SW 1271 (cell line): ENCODE measurements at places on chromosomes 7 and 10.

- DNase-seq, result no peak
Observed at GRCh38 chr10:35396560-35397434, 60.5 kb downstream of the CCNY start.

DNA sequence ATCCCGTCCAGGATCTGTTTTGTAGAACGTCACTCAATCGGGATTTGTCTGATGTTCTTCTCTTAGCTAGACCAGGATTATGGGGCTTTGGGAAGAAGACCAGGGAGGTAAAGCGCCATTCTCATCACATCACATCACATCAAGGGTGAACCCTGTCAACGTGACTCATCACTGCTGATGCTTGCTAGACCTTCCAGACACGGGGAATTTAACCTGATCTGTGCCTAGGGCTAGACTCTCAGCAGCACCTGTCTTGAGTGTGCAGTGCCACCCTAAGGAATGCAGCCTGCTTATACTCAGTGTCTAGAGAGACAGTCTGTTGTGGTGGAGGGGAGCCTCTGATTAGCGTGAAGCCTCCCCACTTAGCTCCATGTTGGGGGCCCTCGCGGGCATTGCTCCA lies 678.6 kb upstream of the FOXK1 start:
- no peak for DNase-seq

DNA sequence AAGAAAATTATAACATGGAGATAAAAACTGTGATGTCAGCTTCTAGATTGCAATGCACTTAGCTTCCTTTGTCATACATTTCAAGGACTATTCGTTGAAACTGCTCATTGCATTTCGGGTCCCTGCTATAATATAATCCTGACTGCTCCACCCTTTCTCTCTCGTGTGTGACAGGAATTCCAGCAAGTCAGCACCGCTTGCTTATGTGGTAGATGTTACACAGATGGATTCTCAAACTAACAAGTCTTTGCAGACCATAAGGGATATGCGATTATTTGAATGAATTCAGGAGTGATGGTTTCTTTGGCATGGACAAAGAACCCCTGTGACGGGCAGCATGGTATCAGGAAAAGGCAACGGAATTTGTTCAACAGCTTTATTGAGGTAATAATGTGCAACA lies 184.0 kb downstream of the GRID1 start:
- DNase-seq, result no peak

- no peak for DNase-seq
Observed at GRCh38 chr7:2728316-2729030, 40.5 kb downstream of the AMZ1 start.

GRCh38 chr10:33749790-33750189 lies 415.3 kb upstream of the NRP1 start:
- DNase-seq, result no peak

- DNase-seq, result no peak
Observed at GRCh38 chr10:9577746-9578145, 1439.9 kb upstream of the CELF2 start.

DNA sequence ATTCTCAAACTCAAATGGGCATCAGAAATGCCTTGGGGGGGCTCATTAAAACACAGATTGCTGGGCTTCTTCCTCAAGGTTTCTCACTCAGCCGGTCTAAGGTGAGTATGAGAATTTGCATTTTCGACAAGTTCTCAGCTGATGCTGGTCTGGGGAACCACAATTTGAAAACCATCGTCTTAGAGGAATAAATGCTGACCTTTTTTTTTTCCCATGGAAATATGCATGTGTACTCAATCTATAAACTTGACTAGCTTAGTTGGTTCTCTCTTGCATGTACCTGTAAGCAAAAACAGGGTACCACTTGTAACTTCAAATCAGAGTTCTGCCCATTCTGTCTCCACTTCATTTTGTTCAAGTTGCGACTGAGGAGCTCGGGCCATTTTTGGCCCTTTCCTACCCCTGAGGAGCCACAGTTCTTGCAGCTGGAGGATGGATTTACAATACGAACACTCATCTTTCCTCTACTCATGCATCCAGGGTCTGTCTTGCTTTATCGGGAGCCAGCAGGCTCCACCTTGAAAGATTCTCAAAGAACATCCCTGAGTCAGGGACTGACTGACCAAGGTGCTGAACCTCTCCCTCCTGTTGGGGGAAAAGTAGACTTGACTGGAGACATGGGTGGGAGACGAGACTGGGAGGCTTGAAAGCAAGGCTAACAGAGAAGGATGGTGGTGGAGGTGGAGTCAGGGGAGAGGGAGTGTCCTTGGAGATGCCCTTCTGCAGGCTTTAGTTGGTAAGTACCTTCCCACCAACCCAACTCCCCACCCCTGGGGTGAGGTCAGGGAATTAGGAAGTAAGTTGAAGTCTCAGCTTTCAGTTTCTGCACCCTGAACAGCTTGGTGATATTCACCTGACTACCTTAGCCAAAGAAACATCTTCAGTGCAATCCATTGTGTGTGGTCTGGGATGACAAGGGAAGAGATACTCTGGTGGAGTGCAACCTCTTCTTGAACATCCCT lies 3.7 kb upstream of the MAPK8 start:
- no peak for DNase-seq

- no peak for DNase-seq
Observed at GRCh38 chr10:110392868-110393740, 88.4 kb upstream of the SMNDC1 start.

- DNase-seq, result no peak
Observed at GRCh38 chr10:87651801-87652200, 7.9 kb upstream of the PAPSS2 start.

DNA sequence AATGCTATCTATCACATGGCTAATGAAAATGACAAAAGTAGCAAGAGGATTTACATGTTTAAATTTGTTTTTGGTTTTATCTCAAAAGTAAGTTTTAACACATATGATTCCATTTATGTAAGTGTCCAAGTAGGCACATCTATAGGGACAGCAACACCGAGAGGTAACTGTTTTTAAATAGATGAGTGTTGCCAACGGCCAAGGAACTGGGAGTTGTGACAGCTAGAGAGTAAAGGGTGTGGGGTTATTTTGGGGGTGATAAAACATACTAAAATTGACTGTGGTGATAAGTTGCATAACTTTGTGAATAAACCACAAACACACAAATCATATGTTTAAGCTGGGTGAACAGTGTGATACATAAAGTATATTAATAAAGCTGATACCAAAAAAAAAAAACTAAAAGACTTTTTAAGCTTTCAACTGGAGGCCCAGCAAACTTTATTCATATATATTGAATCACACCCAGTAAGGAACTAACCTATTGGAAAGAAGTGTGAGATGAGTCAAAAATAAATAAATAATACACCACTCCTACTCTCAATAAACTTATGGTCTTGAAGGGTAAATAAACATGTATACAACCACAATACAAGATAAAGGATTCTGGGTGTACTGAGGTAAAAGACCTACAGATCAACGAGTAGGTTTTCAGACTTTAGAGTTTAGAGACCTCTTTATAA lies 33.0 kb downstream of the LRRC72 start:
- DNase-seq, result no peak

DNA sequence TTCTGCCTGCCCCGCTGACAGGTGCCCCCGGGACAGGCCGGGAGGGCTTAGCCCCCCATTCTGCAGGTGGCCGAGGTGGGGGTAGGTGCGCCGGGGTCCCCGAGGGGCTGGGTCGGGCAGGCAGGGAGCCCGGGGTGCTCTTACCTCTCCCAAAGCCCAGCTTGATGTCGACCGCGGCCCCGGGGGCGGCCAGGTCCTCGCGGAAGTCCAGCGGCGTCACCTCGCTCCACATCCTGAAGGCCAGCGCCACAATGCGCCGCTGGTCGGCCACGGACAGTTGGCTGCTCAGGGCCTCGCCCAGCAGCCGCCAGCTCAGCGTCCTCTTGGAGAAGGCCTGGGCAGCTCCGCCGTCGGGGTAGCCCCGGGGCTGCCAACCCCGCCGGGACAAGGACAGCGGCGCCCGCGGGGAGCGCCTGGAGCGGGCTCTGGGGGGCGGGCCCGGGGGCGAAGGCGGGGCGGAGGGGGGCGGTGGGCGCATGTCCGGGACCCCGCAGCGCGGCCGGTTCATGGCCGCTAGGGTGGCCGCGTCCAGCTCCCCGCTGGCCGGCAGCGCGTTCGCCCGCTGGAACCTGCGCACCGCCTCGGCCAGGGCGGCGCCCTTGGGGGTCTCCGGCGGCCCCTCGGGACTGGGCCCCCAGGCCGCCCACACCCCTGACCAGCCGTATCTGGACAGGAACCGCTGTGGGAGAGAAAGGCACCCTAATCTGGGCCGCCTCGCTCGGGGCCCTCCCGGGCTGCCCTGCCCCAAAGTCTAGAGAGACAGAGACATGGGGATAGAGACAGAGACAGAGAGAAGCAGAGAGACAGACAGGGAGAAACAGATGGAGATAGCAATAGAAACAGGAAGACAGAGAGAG lies 1.7 kb downstream of the MMP21 start:
- no peak for DNase-seq

- peak; percentile 68 for DNase-seq
Observed at GRCh38 chr7:94190599-94191061, 186.5 kb upstream of the BET1 start.

- no peak for DNase-seq
Observed at GRCh38 chr10:34205452-34205851, 609.6 kb downstream of the PARD3 start.

- DNase-seq, result no peak
Observed at GRCh38 chr7:73363225-73364005, 35.5 kb downstream of the FKBP6 start.

- no peak for DNase-seq
Observed at GRCh38 chr7:39547336-39547735, 18.9 kb upstream of the YAE1 start.

DNA sequence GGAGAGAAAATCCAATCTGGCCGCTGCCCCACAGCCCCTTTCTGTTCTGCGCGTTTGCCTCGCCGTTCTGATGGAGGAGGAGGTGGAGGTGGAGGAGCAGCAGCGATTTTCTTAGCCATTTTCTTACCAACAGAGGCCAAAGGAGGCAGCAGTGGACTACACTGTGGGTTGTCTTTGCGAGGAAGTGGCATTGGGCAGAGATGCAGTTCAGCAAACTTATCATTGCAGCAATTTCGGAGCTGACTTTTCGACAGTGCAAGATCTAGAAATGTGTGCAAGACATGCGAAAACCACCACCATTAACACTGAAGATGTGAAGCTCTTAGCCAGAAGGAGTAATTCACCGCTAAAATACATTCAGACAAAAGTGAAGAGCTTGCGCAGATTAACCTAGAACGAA lies 1.9 kb upstream of the ARL4A start:
- no peak for DNase-seq

GRCh38 chr10:17981766-17982380 lies 30.2 kb downstream of the SLC39A12 start:
- peak; percentile 17 for DNase-seq

GRCh38 chr7:113113912-113114311 lies 4.4 kb downstream of the SMIM30 start:
- DNase-seq, result no peak

- DNase-seq, result peak; percentile 26
Observed at GRCh38 chr10:89337484-89337883, 9.7 kb downstream of the IFIT3 start.

GRCh38 chr10:78540355-78541076 lies 506.9 kb downstream of the RPS24 start:
- DNase-seq, result no peak

- peak; percentile 17 for DNase-seq
Observed at GRCh38 chr7:157397731-157398691, 61.2 kb downstream of the DNAJB6 start.

GRCh38 chr7:127995156-127995880 lies 35.9 kb downstream of the LRRC4 start:
- DNase-seq, result no peak

DNA sequence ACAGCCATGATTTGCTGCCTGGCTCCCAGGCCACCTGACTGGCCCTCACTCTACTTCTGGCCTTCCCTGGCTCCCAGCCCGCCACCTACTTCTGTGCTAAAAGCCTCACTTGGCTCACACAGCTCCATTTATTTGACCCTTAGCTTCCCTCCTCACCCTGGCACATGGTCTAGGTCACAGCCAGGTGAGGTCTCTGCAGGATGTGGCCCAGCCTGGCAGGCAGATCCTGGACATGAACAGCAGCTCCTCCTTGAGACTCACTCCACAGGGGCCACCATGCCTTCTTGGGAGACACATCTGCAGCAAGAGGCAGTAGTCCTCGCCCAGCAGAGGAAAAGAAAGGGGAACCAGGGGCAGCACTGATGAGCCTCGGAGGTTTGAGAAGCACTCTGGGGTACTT lies 64.6 kb downstream of the GRID1 start:
- no peak for DNase-seq

DNA sequence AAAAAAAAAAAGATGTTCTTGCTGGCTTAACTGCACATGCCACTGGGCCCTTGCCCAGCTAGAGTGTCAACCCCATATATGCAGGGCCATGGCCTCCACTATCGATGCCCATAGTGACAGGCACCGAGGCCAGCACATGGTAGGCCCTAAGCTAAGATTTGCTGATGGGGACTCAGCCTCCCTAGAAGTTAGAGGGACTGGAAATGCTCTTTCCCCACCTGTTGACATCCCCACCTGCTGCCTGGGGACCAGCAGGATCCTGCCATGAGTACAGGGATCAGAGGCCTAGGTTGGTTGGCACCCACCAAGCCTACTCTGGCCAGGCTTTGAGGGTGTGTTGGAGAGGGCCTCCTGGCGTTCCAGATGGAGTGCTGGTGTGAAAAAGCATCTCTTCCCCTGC lies 16.0 kb upstream of the SLC18A2 start:
- no peak for DNase-seq

GRCh38 chr7:47489624-47490023 lies 92.3 kb downstream of the TNS3 start:
- DNase-seq, result no peak

GRCh38 chr10:104284846-104285245 lies 15.9 kb downstream of the GSTO2 start:
- no peak for DNase-seq

DNA sequence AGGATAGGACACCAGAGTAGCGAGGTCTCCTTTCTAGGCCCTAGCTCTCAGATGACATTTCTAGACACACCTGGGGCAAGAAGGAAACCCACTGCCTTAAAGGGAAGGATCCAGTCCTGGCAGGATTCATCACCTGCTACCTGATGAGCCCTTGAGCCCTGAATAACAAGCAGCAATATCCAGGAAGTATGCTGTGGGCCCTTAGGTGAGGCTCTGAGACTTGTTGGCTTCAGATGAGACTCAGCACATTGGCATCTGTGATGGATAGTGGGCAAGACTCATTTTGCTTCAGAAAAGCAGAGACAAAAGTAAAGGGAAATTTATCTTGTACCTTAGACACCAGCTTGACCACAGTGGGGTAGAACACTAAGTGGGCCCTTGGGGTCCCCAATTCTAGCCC lies 238.4 kb upstream of the MEOX2 start:
- DNase-seq, result no peak

- no peak for DNase-seq
Observed at GRCh38 chr10:83459124-83459523, 680.2 kb upstream of the GHITM start.

DNA sequence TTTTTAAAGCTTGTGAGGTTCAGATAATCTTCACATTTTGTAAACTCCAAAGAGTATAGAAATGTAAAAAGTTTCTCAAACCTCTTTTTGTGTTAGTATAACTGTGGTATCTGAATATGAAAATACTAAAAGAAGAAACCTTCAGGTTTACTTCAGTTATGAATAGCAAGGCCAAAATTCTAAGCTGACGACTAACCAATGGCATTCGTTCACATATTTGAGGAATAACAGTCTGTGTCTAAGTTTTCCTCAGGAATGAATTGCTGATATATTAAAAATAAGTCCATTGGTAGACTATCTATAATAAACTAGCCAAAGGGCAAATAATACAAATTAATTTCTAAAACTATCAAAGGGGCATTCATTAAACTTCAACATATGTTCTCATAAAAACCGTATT lies 206.0 kb downstream of the CXCL12 start:
- DNase-seq, result no peak
